Jurkat, Clone E6-1 (cell line): ENCODE measurements at places on chromosomes 13 and 19.

GRCh38 chr13:94596575-94596971 is 621 bp upstream of the TGDS start:
- no peak for DNase-seq

- no peak for DNase-seq
These were observed 4.7 kb upstream of the SIGLEC14 start for GRCh38 chr19:51651216-51651846.

- no peak for DNase-seq
These were observed 53.6 kb upstream of the FAM124A start for GRCh38 chr13:51168623-51169022.

DNA sequence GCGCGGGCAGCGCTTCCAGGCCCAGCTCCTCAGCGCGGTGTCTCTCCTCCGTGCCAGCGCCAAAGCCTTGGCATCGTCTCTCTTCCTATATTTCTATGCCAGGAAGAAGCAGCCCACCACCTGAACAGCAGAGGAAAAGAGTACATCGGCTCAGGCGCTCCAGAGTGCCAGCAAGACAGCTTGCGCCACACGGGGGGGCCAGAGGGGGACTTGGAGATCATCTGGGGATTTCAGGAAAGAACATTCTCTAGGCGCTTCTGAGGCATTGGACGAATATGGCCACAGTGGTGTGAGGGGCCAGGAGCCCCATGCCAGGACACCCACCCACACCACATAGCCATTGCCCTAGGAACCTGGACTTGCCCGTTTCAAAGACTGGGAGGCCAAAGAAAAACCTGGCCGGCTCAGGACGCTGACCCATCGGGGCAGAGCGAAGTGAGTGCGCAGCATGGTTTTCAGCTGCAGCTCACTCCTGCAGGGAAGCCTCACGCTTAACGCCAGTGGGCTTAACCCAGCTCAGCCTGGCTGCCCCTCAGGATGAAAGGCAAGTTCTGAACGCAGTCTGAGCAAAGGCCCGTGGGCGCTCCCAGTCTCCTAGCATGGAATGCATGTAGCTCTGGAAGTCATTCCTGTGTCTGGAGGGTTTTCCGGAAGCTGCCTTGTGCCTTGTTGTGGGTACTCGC is 62.1 kb downstream of the GGACT start:
- no peak for DNase-seq

- DNase-seq, result no peak
These were observed 183.2 kb downstream of the TUBA3C start for GRCh38 chr13:18998389-18998788.
